ENCODE measurements at places on chromosomes 3 and 15.

DNA sequence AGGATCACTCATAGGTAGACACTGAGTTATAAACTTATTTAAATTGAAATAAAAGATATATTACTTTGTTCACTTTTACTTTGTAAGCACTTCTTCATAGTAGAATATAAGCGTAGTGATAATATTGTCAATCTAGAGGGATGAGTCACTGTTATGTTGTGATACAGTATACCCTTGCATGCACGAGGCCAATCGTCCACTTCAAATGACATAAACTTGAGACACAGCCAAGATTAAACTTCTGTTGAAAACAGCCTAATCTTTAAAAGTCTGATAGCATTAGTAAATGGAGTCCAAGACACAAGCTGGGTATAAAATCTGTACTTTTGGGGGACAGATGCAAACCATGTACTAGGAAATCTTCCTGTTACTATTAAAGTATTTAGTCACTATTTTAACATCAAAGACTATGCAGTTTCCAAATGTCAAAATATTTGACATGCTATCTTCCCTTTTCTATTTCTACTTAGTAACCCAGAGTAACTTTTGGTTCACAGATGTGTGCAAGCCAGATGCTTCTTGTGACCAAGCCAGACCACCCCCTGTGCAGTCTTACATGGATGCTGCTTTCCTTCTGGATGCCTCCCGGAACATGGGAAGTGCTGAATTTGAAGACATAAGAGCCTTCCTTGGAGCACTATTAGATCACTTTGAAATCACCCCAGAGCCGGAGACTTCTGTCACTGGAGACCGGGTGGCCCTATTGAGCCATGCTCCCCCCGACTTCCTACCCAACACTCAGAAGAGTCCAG, 85.3 kb downstream of the PIK3R4 start:
- no peak for DNase-seq

DNA sequence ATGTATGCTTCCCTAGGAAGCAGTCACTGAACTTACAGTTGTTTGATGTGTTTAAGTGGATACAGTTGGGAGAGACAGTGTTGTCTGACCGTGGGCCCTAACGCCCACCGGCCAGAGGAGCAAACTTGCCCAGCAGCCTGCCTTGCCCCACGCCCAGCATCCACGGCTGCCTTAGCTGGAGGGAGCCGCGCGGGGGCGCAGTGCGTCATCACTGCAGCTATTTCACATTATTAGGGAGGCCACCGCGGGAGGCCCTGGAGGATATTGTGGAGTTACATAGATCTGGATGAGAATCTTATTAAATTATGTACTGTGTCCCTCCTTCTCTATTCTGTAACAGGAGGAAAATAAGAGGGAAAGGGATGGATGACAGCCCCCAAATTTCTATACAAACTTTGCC, 267.2 kb downstream of the GABRG3 start:
- DNase-seq = no peak

DNA sequence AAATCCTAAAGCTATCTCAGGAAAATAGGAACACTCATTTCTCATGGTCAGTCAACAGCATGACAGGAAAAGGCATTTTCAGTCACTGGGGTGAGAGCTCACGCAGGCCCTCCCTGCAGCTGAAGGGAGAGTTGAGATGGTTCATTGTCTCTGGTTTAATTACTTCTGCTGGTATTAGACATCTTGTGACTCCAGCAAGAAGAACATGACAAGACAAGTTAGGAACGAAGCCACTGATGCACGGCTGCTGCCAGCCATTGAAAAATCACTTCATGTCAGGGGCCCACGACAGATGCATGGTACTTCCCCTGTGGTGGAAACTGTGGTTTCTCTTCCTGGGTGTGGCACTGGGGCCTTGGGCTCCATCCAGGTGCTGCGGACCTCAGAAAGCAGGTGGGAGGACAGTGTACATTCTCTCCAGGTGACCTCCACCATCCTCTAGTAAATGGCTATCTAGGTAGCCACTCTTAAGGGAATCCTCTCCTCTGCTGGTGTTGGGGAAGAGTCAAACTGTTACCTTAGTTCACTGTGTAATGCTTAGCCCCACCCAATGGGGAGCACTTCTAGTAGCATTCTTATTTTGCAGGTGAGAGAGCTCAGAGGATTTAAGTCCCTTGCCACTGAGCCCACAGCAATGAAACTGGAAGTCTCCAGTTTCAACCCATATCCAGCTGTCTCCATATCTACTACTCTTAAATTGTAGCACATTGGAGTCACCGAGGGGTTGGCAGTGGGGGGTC, 274.2 kb downstream of the LRTM1 start:
- DNase-seq = no peak

DNA sequence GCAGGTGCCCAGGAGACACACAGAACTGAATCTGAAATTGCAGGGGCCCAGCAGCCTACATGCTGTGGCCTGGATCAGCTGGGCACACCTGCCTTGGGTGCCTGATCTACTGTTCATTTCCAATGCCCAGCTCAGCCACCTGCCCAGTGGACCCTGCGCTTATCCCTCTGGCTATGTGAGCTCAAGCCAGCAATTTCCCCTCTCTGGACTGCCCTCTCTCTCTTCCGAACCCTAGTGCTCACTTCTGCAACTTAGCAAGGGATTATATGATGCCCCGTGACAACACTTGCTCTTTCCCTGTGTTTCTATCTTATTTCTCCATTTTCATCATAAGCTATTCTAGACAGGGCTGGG, 276.0 kb downstream of the UACA start:
- DNase-seq = no peak

- DNase-seq = no peak
These were observed 24.5 kb downstream of the NIPA1 start for GRCh38 chr15:22810853-22811338.

- peak; percentile 43 for DNase-seq
These were observed 2.0 kb downstream of the SNRK start for GRCh38 chr3:43288366-43288765.

DNA sequence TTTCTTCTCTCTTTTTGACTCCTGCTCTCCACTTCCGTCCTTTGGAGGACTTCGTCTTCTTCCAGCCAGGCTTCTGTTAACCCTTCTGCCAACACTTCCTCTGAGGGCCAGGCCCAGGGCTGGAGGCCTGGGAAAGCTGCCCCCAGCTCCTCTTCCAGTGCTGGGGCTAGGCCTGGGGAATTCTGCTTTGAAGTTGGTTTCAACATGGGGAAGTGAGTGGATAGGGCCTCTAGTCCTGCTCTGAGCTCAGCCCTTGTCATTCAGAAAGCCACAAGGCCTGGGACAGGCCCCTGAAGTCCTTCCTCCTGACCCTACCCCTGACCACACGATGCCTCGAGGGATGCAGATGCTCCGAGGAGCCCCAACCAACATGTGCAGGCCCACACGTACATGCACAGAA, 53.9 kb upstream of the HERC1 start:
- no peak for DNase-seq

DNA sequence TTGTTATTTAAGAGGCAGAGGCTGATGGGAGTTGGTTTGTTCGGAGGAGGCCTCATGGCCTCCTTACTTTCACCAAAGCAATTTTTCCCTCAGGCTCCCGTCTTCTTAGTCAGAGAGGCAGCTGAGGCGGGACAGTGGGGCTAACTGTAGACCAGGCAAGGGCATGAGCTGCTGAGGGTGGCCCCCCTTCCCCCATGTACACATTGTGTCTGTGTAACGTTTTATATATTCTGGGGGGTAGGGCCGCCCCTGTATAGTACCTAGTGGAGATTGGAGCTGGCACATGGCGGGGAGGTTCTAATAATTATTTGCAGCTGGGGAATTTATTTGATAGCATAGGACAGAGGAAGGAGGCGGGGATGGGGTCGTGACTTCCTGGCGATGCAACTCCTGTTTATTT, 35.1 kb downstream of the NGRN start:
- no peak for DNase-seq

GRCh38 chr3:138461246-138461645, 26.8 kb downstream of the ESYT3 start:
- no peak for DNase-seq

- no peak for DNase-seq
These were observed 153.8 kb upstream of the SLCO3A1 start for GRCh38 chr15:91699741-91700140.

DNA sequence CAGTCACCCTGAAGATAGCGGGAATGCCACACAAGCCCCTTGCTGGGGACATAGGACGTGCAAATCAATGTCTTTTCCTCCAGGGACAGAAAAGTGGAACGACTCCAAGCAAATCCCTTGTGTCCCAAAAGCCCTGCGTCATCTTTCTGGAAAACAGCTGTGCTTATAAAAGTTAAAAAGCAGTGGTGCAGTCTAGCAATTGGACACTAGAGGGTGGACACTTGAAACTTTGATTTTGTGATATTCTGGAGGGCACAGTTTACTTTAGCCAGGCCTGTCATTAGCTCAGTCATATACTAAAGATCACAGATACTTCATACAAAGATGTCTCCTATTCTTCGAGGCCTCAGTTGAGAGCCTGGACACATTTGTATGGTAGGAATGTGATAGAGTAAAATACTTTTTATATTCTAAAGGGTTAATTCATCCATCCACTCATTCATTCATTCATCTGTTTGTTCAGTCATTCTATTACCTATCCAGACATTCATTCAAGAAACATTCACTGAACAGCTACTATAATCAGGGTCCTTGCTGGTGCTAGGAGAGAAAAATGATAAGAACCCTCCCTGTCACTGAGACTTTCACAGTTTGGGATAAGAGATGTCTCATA, 63.8 kb upstream of the ANKRD34C start:
- no peak for DNase-seq

GRCh38 chr3:72614394-72615074, 233.7 kb downstream of the SHQ1 start:
- DNase-seq = no peak

- peak; percentile 96 for DNase-seq
These were observed at the start of gene HLTF for GRCh38 chr3:149086232-149086988. TSS of gene HLTF (minus strand) at chr3:149086533. CDS start at chr3:149086336, 197 bp downstream.

- no peak for DNase-seq
These were observed 92.9 kb downstream of the UBE3A start for GRCh38 chr15:25345943-25346342.

DNA sequence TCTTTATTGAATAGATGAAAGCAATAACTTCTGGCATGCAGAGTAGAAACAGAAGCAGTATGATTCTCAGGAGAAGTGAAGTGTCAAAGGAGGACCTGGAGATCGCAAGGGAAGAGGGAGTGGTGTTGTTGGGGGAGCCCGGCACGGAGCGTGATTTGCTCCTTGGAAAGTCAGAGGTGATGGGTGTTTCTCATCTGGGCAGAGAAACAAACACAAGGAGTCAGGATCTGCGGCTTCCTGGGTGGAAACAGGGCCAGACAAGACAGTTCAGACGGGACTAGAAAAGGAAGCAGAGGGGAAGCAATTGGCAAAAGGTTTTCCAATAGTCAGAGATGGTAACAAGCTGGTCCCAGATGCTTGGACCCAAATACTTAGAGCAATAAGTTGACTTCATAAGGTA, 34.4 kb upstream of the CCDC80 start:
- no peak for DNase-seq

GRCh38 chr15:68252925-68253534, 23.5 kb upstream of the CLN6 start:
- DNase-seq = peak; percentile 68

- DNase-seq = no peak
These were observed 111.5 kb downstream of the NTRK3 start for GRCh38 chr15:88144921-88145653.

- no peak for DNase-seq
These were observed 119.8 kb downstream of the PDCD6IP start for GRCh38 chr3:33918126-33918756.

DNA sequence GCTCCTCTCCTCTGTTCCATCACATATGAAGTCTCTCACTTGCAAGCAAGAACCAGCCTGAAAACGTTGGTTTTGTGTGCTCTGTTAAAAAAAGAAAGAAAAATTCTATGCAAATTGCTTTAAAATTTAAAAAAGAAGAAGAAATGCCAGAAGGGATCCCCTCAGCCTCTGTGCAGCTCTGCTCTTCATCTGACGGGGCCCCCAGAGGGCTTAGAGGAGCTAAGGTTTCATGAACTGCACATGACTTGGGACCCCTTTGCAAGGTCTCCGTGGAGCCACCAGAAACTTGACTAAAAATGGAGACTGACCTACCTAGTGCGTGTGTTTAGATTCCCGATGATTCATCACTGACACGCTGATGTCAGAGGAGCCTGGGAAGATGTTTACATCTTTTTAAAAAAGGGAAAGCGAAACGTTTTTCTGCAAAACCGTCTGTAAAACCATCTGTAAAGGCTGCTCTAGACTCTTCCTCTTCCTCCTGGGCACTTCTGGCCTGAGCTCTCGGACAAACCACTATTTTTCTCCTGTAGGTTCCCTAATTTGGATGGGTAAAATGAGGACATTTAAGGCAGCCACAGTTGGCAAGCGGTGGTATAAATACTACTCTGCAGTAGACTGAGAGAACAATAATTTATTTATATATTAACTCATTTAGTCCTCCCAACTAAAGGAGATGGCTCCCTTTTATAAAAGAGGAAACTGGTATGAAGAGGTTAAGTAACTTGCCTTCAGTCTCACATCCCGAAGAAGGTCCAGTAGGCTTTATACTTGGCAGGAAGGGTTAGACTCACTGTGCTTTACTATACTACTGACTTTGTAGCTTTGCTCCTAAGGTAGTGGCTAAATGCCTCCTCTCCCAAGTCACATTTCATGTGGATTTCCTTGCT, 67.2 kb upstream of the POLG start:
- no peak for DNase-seq

GRCh38 chr3:26621906-26622620, 509 bp upstream of the LRRC3B start:
- no peak for DNase-seq

- no peak for DNase-seq
These were observed 115.6 kb downstream of the CHDH start for GRCh38 chr3:53730576-53730975.

DNA sequence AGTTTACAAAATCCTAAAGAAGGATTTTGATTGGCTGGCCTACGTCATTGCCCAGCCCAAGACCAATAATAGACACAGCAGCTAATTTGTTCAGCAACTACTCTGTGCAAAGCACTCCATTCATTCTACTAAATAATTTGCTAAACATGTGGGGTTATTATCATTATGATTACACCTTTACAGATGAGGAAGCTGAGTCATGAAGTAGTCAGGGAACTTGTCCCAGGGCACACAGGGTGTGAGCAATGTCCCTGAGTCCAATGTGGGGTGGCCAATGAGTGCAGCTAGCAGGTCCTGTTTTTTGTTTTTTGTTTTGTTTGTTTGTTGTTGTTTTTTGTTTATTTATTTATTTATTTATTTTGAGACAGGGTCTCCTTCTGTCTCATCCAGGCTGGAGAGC, 183.6 kb downstream of the ABHD5 start:
- no peak for DNase-seq

- no peak for DNase-seq
These were observed 27.9 kb downstream of the SOX2 start for GRCh38 chr3:181739628-181740027.

Data from GM10248 (cell line).